Cerebellar nuclear complex (tissue), 1 donor: ENCODE measurements at places on chromosomes 1 and 21.

DNA sequence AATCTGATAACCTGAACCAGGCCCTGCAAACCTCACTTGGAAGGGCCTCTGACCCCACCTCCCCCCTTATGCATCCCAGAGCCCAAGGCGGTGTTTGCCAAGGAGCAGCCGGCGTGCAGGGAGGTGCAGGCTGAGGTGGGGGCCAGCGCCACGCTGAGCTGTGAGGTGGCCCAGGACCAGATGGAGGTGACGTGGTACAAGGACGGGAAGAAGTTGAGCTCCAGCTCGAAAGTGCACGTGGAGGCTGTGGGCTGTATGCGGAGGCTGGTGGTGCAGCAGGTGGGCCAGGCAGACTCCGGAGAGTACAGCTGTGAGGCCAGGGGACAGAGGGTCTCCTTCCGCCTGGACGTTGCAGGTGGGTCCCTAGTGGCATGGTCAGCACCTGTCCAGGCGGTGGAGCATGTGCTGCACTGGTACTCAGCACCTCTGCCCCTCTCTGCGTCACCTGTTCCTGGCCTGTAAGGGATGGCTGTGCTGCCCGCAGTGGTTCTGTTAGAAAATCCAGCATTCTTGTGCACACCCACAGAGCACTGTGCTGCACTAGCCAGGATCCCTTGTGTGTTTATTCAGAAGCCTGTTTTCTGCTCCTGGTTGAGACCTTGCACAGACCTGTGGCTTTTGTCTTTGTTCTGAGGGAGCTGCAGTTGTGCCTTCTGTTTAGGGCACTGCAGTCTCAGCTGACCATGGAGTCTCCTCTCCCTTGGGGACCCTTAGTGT lies 11.6 kb downstream of the OBSCN start:
- DNase-seq: no peak

DNA sequence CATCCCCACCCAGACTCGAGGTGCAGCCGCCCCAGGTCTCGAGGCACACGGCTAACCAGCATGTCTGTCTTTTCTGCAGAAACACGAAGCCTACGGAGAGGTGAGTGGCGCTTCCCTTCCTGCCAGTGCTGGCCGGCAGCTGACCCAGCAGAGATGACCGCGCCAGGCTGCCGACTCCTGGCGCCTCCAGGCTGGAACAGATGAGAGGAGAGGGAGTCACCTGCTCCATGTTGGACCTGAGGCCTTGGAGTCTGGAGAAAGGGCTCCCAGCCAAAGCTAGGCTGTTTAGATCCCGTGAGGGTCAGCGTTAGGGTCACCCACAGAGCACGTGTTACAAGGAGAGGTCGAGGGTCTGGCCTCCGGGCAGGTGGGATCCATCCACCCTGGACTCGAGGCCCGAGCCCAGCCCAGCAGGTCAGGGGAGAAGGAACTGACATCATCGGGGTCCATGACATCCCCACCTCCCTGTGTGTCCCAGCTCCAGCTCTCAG lies 14.9 kb downstream of the COL6A2 start:
- no peak for DNase-seq

DNA sequence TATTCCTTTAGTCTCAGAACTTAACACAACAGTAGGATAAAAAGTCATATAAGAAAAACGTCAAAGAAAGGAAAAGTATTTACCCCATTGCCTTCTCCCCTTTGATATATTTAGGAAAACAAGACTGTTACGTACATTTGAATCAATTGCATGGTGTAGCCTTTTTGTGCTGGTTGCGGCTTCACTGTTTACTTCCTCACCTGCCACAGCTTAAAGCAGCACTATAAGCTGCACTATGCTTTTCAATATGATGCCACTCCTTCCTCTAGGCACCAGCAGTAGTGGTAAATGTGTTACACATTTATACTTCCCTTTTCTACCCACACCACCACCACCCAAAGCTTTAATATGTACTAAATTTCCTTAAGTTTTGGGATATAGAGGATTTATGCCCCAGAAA lies 111.1 kb downstream of the ATP1B1 start:
- no peak for DNase-seq

- no peak for DNase-seq
These were observed 133.1 kb upstream of the PTBP2 start for GRCh38 chr1:96588416-96588995.

DNA sequence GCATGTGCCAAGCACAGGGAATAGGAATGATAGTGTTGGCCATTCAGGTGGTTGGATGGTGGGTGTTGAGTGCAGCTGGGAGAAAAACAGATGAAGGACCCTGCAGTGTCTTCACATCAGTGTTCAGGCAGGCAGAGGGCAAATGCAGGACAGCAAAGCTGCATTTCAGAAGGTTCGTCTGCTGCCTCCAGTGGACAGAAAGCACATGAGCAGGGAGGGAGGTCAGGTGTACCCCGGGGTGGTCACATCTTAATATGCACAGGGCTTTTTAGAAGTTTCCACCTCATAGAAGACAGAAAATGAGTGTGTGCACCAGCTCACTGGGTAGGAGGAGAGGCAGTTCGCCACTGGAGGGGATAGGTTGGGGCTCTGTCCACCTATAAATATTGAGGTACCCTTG lies 184.9 kb downstream of the SLC35F3 start:
- DNase-seq: no peak

GRCh38 chr1:175200678-175201521 lies 8.3 kb upstream of the KIAA0040 start:
- DNase-seq: no peak
